ENCODE measurements at places on chromosomes 3 and 15.

DNA sequence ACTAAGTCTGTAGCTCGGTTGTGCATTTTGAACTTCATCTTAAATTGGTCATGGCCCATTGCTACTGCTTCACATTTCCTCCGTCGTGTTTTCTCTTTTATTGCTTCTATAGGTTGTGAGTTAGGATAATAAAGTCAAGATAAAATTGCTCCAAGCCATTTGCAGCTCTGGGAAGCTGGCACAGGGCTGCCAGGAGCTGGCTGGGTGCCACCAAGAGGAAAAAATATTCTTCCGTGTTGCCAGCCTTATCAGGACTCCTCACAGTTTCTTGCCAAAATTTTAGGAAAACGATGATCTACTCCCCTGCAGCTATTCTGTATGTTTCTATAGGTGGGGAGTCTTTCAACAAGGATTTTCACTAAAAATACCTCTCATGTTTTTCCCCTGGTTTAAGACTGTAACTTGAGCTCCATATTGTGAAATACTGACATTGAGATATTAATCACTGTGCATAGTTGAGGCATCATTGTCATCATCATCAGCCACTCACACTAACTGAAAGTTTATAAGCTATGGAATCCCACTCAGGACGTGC, 55.4 kb upstream of the PIAS1 start:
- DNase-seq: no peak

GRCh38 chr3:12401208-12401607, 83.1 kb upstream of the TSEN2 start:
- no peak for DNase-seq

GRCh38 chr3:177624528-177625495, 427.5 kb upstream of the TBL1XR1 start:
- no peak for DNase-seq

GRCh38 chr15:92405942-92406341, 12.3 kb downstream of the ST8SIA2 start:
- DNase-seq: no peak

DNA sequence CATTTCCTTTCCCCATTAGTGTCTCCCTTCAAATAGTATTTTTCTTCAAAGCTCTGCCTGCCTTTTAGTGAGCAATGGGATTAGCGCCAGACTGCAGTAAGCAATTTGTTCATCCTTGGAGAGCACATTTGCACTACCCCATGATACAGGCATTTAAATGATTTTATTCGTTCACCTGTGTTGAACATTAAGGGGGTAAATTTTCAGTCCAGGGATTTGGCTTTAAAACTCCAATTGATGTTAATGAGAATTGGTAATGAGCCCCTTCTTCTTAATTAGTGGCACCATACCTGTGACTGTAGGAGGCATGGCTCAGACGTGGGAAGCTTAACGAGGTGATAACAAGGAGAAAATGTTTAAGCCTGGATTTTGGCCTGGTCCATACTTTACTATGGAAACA, 161.4 kb upstream of the NANOGP8 start:
- no peak for DNase-seq

GRCh38 chr3:104717828-104718196, 648.9 kb upstream of the ALCAM start:
- no peak for DNase-seq

GRCh38 chr3:69330891-69331400, 54.9 kb downstream of the FRMD4B start:
- no peak for DNase-seq

- DNase-seq: no peak
These were observed 158.7 kb downstream of the USP13 start for GRCh38 chr3:179811321-179812095.

DNA sequence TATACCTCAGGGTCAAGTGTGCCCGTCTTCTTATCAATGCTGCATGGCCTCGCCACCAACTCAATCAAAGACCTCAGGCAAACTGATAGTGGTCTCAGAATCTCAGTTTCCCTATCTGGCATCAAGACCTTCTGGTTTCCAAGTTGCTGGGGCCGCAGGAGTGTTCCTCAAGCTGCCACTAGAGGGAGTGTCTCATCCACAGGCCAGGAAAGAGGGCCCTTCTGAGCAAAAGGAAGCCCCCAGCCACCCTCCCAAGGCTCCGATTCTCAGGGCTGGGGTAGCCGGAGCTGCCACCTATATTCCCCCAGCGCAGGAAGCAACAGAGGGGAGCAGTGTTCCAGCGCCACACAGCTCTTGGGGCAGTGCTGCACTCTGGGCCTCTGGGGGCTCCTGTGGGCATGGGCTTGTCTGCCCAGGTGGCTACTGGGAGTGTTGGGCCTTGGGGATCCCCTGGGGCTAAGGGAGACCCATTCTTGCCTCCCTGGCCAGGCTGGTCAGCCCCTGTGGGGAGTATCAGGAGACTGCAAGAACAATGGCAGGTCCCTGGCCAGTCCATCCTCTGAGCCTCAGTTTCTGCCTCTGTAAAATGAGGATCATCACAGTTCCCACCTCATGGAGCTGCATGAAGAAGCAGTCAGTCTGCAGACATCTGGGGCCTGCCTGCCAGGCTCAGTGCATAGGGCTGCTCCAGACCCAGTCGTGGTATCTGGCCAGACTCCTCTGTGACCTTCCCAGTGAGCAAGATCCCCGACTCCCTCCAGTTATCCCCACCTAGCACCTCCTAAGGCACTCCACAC, 23.4 kb upstream of the SEC13 start:
- peak; percentile 25 for DNase-seq

DNA sequence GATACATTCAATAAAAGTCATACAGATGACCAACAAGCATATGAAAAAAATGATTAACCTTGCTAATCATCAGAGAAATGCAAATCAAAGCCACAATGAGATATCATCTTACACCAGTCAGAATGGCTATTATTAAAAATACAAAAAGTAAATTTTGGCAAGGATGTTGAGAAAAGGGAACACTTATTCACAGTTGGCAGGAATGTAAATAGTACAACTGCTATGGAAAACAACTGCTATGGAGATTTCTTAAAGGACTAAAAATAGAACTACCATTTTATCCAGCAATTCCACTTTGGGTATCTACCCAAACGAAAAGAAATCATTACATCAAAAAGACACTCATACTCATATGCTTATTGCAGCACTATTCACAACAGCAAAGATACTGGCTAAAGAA, 1121.8 kb downstream of the TBL1XR1 start:
- DNase-seq: no peak

DNA sequence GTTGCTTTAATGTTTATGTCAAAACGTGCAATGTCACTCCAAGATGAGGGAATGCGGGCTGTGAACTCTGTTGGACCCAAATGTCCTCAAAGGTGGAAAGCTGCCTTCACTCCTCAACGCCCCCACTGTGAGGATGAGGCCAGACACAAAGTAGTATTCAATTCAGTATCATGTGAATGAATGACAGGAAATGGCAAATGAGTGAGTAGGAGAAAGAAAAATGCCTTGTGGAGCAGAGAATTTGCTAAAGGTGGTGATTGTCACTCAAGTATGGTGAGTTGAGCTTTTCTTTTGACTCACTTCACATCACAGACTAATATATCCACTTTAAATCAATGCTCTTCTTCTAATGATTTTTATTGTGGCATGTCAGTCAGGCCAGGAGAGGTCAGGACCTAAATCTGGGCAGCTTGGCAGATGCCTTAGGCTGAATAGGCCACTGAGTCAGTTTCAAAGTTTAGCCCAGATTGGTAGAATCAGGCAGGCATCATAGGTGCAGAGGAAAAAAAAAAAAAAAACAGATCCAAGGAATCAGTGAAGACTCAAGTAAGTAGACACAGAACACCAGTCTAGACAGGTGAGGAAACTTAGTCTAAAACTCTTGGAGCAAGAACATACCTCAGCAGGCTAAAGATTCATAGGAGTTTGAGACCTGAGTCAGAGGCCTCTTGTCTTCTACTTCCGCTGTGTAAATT, 71.0 kb upstream of the ZBED2 start:
- no peak for DNase-seq

DNA sequence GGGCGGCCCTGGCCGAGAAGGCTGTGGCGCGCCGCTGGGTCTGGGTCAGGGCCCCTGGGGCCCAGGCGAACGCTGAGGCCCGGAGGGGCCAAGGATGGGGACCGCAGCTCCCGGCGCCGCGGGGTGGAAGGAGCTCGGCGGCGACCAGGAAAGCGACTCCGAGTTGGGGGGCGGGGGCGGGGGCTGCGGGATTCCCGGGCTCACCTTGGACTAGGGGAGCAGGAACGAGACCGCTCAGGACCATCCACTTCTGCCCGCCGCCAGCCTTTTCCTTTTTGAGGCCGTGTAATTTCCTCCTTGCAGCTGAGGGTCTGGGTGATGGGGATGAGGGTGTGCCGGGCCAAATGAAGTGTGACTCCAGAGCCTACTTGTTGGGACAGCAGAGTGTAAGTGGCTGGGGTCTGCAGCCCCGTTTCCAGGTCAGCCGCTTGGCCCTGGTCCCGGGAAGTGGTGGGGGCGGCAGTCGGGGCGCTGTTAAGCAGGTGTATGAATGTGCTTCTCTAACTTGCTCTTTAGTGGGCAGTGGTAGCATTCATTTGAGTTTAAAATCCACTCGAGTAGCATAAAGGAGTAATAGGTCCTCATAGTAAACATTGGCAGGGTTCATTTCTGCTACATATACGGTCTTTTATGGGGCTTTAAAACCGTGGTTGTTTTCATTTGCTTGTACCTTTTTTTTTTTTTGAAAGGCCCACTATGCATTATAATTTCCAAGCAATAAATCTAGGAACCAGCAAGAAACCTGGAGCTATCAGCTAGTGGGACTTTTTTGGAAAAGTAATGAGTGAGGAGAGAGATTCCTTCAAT, 717 bp downstream of the PXK start:
- DNase-seq: no peak

DNA sequence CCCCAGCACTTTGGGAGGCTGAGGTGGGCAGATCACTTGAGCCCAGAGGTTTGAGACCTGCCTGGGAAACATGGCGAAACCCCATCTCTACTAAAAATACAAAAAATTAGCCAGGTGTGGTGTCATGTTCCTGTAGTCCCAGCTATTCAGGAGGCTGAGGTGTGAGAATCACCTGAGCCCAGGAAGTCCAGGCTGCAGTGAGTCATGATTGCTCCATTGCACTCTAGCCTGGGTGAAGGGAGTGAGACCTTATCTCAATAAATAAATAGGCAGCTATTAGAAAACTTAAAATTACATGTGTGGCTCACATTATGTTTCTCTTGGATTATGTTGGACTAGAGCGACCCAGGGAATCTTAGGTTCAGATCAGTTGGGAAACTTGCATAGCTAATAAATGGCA, 69.7 kb downstream of the RPLP1 start:
- DNase-seq: no peak

- DNase-seq: no peak
These were observed 204.0 kb downstream of the OSBPL10 start for GRCh38 chr3:31777092-31777491.

DNA sequence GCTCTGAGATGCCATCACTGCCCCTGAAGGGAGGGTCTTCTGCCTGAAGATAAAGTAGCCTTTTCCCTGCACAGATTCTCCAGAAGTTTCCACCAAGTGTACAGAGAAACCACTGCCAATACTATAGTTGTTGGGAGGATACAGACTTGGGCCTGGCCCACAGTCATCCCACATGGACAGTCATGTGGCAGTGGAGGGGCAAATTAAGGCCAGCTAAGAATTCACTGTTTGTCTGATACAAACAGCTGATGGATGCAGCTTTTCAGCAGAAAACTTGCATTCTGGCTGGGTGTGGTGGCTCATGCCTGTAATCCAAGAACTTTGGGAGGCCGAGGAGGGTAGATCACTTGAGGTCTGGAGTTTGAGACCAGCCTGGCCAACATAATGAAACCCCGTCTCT, 22.1 kb downstream of the HOMER2 start:
- DNase-seq: no peak

- DNase-seq: no peak
These were observed 23.2 kb downstream of the ILDR1 start for GRCh38 chr3:121998611-121999473.

DNA sequence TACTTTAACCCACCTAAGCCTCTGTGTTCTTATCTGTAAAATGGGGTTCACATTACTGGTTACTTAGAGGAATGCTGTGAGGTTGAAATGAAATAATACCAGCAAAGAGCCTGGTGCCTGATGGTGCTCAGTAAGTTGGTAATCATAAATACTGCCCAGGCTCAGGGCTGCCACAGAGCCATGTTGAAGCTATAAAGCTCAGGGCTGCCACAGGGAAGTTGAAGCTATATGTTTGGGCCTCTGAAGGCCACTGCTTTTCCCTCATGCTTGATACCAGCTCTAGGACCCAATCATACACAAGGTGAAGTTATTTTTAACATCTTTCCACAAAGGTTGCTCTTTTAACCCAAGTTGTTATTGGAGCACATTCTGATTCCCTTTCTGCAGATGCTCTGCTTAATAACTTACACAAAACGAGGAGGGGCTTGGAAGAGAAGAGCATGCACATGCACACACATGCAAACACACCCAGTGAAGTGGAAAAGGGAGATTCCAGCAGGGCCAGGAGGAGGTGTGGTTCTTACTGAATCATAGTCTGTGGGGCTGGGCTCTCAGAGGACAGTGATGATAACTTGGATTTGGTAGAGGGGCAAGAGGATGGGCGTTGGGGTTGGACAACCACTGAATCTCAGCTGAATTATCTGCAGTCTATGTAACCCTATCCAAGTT, 17.4 kb downstream of the PARP14 start:
- no peak for DNase-seq

GRCh38 chr15:97652700-97653167, 307.8 kb upstream of the ARRDC4 start:
- no peak for DNase-seq

DNA sequence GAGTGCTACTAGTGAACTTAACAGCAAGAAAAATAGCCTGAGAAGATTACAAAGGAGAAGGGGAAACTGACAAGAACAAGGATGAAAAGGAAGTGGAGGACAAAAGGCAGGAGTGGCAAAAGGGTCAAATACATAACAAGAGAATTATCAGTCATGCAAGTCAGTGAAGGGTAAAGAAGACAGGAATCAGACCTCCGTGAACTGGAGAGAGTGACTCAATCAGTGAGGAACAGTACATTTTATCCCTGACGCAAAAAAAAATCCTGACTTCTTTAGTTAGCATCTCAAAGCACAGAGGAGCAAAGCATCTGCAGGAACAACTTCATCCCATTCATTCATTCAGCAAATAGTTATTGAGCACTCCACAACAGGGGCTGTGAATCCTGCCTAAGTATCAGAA, 97.8 kb downstream of the SST start:
- DNase-seq: no peak

DNA sequence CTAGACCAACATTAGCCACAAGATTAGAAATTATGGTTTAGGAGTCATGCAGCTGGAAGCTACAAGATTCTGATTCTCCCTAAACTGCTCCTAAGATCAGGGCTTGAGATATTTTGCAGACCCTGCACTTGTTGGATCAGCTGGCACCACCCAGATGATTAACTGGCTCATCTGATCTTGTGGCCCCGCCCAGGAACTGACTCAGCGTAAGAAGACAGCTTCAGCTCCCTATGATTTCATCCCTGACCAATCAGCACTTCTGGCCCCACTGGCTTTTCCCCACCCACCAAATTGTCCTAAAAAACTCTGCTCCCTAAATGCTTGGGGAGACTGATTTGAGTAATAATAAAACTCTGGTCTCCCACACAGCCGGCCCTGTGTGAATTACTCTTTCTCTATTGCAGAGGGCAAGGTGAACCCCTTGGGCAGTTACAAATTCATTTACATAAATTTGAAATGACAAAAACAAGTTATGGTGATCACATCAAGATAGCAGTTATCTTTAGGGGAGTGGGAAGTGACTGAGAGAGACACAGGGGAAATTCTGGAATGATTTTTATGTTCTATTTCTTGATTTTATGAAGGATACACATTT, 76.5 kb downstream of the CD200R1L start:
- no peak for DNase-seq
